Effector memory CD8-positive, alpha-beta T cell (primary cell): ENCODE measurements at places on chromosomes 12 and 14.

DNA sequence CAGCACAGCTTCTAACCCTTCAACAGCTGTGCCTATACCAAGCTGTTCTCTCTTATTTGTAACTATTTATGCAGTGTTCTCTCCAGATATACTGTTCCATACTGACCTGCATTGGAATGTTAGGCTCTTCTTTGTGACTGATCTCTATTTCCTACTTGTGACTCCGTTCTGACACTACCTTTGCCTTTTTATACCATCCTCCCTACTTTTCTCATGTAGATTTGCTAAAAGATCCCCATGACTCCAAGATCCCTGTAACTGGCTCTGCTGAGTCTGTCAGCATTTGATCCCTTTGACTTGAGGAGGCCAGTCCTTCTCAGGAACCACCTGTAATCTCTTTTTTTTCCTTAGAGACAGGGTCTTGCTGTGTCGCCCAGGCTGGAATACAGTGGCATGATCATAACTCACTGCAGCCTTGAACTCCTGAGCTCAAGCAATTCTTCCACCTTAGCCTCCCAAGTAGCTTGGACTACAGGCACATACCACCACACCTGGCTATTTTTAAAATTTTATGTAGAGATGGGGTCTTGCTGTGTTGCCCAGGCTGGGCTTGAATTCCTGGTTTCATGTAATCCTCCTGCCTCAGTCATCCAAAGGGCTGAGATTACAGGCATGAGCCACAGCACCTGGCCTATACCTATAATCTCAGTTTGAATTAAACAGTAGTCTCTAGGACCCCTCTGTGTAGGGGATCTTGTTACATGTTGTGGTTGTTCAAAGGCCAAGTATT, 368.3 kb downstream of the ZFP36L1 start:
- peaks cover 7% of the 10 kb centered on the region for H3K4me1 ChIP-seq
- no peaks in the 10 kb centered on the region for H3K27me3 ChIP-seq
- peak overlapping the region; percentile 2 for H3K27ac ChIP-seq

GRCh38 chr12:111749391-111749790, 17.3 kb upstream of the ALDH2 start:
- H3K36me3 ChIP-seq: peaks cover 44% of the 10 kb centered on the region
- H3K4me3 ChIP-seq: no peak overlapping the region
- H3K27ac ChIP-seq: no peak overlapping the region
- no peaks in the 10 kb centered on the region for H3K4me1 ChIP-seq
- H3K27me3 ChIP-seq: no peaks in the 10 kb centered on the region

DNA sequence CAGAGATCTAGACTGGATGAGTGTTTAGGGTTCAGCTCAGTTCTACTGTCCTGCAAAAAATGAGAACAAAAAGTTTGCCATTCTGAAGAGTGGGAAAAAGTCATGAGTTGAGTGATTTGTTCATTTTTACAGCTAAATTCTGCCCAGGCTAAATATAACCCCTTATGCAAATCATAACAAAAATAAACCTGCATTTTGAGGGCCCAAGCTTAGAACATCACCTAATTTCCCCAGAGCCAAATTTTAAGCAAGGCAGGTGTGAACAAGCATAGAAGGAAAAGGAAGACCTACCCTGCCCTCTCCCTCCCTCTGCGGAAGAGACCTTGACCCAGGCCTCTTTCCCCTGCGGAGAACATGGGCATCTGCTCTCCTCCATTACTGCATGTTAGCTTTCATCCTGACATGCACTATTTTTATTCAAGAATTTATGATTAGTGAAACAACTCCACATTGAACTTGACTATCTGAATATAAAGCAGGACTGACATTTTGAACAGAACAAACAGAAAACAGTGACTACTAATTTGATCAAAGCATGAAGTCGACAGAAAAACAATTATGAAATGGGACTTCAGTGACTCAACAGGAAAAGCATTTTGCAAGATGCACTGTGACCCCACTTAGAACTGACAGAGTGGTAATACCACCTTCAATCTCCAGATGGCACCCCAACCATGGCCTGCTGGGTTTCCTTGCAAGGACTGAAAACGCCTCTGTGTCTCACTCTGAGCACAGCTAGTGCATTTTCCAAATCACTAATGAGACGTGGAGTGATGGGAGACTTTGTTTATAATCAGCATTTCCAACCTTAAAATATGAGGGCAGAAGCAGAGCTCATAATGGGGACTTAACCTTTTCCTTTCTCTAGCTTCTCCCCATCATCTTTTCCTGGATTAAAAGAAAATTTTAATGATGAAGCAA, 30.9 kb upstream of the SELPLG start:
- H3K4me3 ChIP-seq: no peak overlapping the region
- peak overlapping the region; percentile 59 for H3K27ac ChIP-seq
- DNase-seq: peak; percentile 90
- peaks cover 9% of the 10 kb centered on the region for H3K4me1 ChIP-seq

DNA sequence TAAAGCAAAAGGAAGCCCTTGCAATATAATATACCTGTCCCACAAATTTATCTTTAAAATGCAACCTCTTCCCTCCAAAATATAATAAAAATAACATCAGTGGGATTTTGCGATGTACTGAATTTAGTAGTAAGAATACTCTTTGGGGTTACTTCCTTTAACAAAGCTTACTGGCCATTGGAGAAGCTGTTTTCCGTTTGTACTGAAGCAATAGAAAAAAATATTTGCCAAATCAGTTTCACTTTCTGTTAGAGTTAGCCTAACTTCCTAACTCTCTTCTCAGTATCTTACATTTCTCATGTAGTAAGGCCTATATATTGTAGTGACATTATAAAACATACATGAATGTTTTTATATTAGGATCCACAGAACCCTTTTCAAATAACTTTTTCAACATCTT, 3.7 kb downstream of the MAX start:
- no peaks in the 10 kb centered on the region for H3K27me3 ChIP-seq
- H3K4me3 ChIP-seq: peak overlapping the region; percentile 88
- H3K27ac ChIP-seq: peak overlapping the region; percentile 70
- DNase-seq: no peak
- H3K4me1 ChIP-seq: peaks cover 71% of the 10 kb centered on the region

DNA sequence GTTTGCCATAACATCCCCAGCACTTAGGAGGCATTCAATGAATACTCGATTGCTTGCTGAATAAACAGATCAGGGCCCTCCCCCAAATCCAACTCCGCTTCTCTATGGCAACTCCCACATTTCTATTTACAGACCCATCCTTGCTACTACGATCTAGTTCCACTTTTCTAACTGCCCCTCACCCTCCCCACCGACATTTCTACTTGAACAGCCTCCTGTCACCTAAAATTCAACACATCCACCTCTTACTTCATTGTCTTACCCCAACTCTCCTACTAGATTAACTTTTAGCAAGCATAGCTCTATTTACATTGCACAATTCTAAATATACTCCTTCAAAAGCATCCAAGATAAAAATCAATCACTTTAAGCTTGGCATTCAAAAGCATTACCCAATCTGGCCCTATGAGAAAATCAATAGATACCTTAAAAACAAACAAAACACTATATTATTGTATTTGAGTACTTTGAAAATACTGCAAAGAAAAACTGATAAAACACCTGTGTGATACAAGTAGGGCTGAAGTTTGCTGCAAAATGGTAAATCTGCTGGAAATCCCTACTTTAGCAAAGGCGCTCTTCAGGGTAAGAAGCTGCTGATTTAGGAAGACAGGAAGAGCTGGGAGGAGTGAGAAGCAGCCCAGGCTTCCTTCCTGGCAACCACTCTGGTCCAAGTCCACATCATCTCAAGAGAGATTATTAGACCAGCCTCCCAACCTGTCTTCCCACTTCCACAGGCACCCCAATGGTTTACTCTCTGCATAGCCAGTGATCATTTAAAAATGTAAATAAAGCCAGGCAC, 96.4 kb downstream of the HECTD4 start:
- H3K27me3 ChIP-seq: no peaks in the 10 kb centered on the region
- peaks cover 1% of the 10 kb centered on the region for H3K4me1 ChIP-seq
- no peak overlapping the region for H3K4me3 ChIP-seq

- H3K27me3 ChIP-seq: no peaks in the 10 kb centered on the region
- H3K4me1 ChIP-seq: no peaks in the 10 kb centered on the region
- no peak overlapping the region for H3K27ac ChIP-seq
These were observed 677.6 kb downstream of the NRXN3 start for GRCh38 chr14:78847801-78848200.

GRCh38 chr12:5293773-5294172, 138.1 kb upstream of the NTF3 start:
- no peak overlapping the region for H3K4me3 ChIP-seq
- no peak for DNase-seq
- no peaks in the 10 kb centered on the region for H3K4me1 ChIP-seq
- H3K36me3 ChIP-seq: no peaks in the 10 kb centered on the region
- H3K27ac ChIP-seq: no peak overlapping the region
- peaks cover 14% of the 10 kb centered on the region for H3K27me3 ChIP-seq

GRCh38 chr12:122104844-122105243, 26.3 kb downstream of the MLXIP start:
- no peak for DNase-seq
- peak overlapping the region; percentile 19 for H3K27ac ChIP-seq
- peaks cover 67% of the 10 kb centered on the region for H3K4me1 ChIP-seq
- peak overlapping the region; percentile 46 for H3K4me3 ChIP-seq
- no peaks in the 10 kb centered on the region for H3K27me3 ChIP-seq

GRCh38 chr12:89351489-89352241, 636 bp downstream of the DUSP6 start:
- H3K36me3 ChIP-seq: peaks cover 33% of the 10 kb centered on the region
- peak overlapping the region; percentile 86 for H3K27ac ChIP-seq
- peaks cover 52% of the 10 kb centered on the region for H3K4me1 ChIP-seq
- no peaks in the 10 kb centered on the region for H3K27me3 ChIP-seq
- peak; percentile 30 for DNase-seq
- peak overlapping the region; percentile 97 for H3K4me3 ChIP-seq

DNA sequence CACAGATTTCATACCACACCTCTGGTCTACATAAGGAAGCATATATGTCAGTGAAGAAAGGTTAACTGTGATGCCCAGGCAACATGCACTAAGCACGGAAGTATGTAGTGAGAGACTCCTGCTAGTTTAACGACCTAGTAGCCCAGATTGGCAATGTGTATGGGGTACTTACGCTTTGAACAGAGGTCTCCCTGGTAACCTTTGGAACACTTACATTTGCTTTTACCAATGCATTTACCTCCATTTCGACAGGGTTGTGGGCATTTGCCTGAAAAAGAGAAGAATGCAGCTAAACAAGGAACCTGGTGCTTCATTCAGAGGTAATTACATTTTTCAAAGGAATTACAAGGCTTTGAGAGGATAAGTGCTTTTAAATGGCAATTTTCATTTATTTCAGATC, 65.2 kb downstream of the WIF1 start:
- no peak overlapping the region for H3K27ac ChIP-seq
- H3K36me3 ChIP-seq: no peaks in the 10 kb centered on the region
- no peak overlapping the region for H3K4me3 ChIP-seq
- no peaks in the 10 kb centered on the region for H3K4me1 ChIP-seq
- no peak for DNase-seq

DNA sequence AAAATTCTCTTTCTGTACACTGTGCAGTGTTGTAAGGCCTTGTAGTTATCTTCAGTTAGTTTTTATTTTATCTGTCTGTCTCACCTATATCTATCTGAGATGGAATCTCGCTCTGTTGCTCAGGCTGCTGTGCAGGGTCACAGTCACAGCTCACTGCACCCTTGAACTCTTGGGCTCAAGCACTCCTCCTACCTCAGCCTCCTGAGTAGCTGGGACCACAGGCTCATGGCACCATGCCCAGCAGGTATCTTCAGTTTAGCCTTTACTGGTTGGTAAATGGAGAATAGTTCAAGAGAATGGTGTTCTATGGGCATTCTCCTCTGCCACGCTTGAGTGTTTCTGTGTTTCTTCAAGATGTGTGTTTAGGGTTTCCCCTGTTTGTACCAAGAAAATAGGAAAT, 13.6 kb downstream of the TULP3 start:
- no peaks in the 10 kb centered on the region for H3K27me3 ChIP-seq
- no peak for DNase-seq
- H3K4me3 ChIP-seq: no peak overlapping the region
- H3K4me1 ChIP-seq: no peaks in the 10 kb centered on the region
- peaks cover 4% of the 10 kb centered on the region for H3K36me3 ChIP-seq
- no peak overlapping the region for H3K27ac ChIP-seq

- H3K4me1 ChIP-seq: peaks cover 4% of the 10 kb centered on the region
- no peak overlapping the region for H3K4me3 ChIP-seq
- no peak for DNase-seq
- H3K27me3 ChIP-seq: no peaks in the 10 kb centered on the region
- no peak overlapping the region for H3K27ac ChIP-seq
- H3K36me3 ChIP-seq: no peaks in the 10 kb centered on the region
These were observed 18.1 kb downstream of the CAMKK2 start for GRCh38 chr12:121278169-121279070.

DNA sequence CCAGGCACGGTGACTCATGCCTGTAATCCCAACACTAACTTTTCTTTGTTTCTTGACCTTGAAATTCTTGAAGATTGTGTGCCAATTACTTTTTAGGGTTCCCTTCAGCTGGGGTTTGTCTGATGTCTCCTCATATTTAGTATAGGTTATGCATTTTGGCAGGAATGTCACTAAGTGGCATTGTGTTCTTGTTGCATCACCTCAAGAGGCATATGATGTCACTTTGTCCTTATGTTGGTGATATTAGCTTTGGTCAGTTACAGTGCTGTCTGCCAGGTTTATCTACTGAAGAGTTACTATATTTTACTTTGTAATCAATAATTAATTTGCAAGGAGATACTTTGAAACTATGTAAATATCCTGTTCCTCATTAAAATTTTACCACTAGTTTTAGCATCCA, 61.0 kb upstream of the BTG1 start:
- peaks cover 3% of the 10 kb centered on the region for H3K36me3 ChIP-seq
- peaks cover 20% of the 10 kb centered on the region for H3K4me1 ChIP-seq
- no peak overlapping the region for H3K27ac ChIP-seq
- no peak overlapping the region for H3K4me3 ChIP-seq

DNA sequence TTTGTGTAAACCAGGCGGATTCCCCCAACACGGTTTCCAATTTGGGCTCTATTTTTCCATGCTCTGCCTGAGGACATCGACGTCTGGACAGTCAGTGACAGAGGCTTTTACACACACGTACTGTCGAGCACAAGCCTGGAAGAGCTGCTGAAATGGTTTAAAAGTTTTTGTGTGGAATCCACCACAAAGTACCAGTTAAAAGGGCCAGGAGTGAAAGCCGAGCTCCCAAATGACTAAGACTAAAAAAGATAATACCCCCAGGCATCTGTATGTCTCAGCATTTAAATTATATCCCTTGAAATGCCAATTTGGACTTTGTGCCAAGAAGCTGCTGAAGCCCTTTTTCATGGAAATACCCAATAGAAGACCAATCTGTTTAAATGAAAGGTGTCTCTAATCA, 173.2 kb downstream of the EGLN3 start:
- peaks cover 2% of the 10 kb centered on the region for H3K36me3 ChIP-seq
- H3K4me1 ChIP-seq: no peaks in the 10 kb centered on the region
- no peaks in the 10 kb centered on the region for H3K27me3 ChIP-seq
- no peak overlapping the region for H3K27ac ChIP-seq

DNA sequence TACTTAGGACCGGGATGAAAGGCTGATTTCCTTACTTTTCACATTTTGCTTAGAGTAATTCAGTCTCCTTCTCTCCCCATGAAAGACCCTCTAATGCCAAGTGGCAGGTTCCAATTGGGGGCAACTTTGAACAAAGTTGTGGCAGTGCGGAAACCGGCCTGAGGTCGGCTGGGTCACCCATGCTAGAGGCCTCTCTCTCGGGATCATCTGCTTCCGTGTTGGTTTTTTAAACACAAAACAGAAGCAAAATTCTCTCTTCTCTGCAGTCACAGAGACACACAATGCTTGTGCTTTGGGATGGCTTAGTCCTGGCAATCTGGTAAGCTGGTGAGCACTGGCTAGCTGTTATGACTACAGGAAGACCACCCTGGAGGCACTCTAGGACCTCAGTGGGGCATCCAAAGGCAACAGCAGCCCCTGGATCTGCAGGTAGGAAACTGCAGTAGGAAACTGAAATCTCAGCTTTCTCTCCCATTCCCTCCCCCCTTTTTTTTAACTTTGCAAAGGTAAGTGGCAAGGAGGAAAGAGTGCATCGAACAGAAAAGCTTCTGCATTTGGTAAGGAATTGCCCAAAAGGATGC, 102.1 kb downstream of the BCL11B start:
- DNase-seq: no peak
- H3K27ac ChIP-seq: peak overlapping the region; percentile 86
- peaks cover 15% of the 10 kb centered on the region for H3K4me1 ChIP-seq
- H3K4me3 ChIP-seq: no peak overlapping the region
- H3K27me3 ChIP-seq: no peaks in the 10 kb centered on the region
